AML-193 (cell line): ENCODE measurements at places on chromosomes 7 and 10.
A peak's percentile ranks its signal among the peaks of the same experiment; 100 is the strongest.

DNA sequence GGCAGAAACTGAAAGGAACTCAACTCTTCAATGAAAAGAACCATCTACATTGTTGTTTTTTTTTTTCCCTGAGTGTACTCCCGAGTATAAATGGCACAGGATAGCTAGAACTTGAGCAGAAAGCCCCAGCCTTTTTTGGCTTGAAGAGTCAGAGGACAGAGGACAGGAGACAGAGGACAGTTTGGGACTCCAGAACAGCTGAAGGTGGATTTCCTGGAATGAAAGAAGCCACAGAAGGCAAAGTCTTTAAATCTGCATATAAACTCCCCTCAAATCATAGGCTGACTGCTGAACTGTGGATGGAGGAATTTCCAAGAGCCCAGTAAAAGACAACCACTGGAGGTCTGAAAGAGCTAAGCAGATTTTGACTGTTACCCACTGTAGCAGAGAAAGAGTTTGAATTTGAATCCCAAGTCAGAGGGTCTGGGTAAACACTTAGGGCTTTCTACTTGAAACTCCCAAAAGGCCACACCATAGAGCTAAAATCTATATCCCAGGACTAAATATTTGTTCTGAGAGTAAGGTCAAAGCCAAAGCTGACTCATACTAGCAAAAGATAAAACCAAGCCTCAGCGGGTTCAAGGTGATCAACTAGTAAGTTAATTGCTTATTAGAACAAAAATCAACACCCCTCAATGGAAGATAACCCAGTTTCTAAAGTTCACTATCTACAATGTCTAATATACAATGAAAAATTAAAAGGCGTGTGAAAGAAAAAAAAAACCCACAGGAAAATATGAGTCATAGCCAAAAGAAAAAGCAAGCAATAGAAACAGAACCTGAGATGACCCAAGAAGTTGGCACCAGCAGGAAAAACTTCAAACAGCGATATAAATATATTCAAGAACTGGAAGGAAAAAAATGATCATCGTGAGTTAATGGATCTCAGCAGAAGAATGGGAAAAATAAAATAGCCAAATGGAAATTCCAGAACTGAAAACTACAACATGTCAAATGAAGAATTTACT, 1.8 kb upstream of the OPN1SW start:
- DNase-seq, result no peak

DNA sequence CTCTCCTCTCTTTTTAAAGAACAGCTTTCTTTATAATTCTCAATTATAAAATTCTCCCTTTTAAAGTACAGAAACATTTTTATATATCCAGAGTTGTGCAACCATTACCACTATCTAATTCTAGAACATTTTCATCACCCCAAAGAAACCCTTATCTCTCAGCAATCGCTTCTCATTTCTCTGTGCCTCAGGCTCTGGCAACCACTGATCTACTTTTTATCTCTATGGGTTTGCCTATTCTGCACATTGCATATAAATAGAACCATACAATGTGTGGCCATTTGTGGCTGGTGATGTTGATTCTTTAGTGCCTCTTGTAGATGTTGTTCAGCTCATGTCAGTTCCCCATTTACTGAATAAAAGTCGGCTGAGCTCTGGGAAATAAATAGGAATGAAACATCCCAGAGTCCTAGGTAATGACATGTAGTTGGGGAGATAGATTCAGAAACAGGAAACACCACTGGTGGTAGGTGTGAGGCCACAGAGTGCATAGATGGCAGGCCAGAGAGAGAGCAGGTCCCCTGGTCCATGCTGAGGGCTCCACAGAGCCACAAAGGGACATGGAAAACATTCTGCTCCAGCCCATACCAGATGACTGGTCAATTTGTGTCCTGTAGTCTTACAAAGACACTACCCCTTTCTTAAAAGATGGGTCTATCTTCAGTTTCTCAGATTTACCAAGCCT, 126.5 kb downstream of the PLPP4 start:
- DNase-seq, result no peak

- DNase-seq, result peak; percentile 1
These were observed 487.2 kb downstream of the RPS24 start for GRCh38 chr10:78520737-78521430.

- DNase-seq, result no peak
These were observed 52.7 kb downstream of the NHLRC2 start for GRCh38 chr10:113907166-113907565.

DNA sequence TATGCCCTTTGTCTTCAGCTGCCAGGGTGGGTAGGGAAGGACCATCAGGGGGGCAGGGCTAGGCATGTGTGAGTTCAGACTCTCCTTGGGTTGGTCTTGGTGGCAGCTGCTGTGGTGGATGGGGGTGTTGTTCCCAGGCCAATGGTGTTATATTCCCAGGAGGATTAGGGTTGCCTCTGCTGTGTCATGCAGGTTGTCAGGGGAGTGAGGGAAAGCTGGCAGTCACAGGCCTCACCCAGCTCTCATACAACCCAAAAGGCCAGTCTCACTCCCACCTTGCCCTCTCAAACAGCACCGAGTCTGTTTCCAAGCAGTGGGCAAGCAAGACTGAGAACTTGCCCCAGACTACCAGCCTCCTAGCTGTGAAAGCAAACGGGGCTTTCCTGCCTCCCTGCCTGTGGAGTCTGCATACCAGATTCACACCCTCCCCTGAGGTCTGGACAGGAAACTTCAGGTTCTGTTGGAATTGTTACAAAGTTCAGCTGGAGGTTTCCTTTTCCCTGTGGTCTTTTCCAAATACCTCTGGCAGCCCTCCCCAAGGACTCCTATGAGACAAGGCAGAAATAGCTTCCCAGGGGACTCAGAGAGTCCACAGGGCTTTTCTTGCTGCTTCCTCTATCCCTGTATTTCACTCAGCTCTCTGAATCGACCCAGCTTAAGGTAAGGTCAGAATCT, 1.4 kb downstream of the HYAL4 start:
- no peak for DNase-seq

DNA sequence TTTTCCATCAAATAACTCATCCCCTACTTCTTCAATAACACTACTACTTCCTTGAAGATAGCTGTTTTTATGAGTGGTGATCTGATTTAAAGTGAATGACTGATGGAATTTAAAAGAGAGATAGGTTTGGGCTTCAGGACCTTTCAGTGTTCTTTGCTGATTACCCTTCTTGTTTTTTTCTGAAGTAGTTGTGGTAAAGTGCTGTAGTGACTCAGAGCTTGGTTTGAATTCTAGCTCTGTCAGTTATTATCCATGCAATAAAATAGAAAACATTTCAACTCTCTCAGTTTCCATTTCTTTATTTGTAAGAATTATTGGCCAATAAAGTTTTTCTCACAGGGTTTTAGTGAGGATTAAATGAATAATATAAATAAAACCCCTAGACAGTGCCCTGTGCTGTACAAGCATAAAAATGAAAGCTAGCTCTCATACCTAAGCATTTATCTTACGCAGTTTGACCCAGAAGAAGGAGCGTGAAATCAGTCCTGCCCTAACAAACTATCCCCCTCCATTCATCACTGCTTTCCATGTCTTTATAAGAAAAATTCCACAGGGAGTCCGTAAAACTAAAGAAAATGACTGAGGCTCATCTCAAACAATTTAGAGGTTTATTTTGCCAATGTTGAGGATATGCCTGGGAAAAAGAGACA, 25.1 kb upstream of the AKAP9 start:
- no peak for DNase-seq

GRCh38 chr7:50556247-50556991, 8.8 kb downstream of the DDC start:
- no peak for DNase-seq

DNA sequence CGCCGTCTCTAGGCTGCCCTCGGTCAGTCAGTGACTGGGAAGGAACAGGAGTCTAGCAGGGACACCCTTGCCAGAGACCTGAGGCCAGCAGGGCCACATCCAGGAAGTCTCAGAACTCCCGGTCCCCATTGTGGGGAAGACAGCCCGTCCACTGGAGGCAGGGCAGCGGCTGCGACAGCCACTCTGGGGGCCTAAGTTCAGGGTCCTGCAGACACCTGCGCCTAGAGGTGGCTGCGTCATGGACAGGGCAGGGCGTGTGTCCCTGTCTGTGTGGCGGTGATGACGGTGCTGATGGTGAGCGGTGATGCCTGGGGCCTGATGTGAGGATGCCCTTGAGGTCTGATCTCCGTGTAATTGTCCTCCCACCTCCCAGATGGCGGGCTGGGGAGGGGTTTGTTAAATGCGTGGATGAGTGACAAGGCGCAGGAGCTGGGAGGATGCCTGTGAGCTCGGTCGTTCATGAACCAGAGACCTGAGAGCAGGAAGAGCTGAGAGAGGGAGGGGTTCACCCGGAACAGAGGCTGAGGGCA, 537.9 kb upstream of the FOXK1 start:
- no peak for DNase-seq

DNA sequence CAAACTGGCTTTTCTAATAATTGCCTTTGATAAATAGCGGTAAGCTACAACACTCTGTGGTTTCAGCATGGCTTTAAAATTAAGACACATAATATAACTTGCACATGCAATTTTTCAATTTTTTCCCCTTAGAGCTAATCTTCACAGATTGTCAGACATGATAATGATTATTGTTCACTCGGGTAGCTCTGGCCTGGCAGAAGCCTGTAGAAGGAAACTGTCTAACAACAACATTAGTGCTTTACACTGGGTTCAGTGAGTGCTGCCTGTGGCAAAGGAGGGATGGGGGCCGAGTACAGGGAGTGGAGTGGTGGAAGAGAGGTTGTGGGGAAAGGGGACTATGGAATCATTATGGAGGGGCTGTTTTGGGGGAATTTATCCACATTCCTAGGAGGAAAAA, 67.2 kb upstream of the AUTS2 start:
- no peak for DNase-seq

- DNase-seq, result no peak
These were observed 590.0 kb upstream of the SEMA3D start for GRCh38 chr7:85776691-85777345.

GRCh38 chr10:69619626-69620025, 10.4 kb upstream of the FAM241B start:
- no peak for DNase-seq

GRCh38 chr7:135930565-135931461, 46.3 kb downstream of the MTPN start:
- no peak for DNase-seq

DNA sequence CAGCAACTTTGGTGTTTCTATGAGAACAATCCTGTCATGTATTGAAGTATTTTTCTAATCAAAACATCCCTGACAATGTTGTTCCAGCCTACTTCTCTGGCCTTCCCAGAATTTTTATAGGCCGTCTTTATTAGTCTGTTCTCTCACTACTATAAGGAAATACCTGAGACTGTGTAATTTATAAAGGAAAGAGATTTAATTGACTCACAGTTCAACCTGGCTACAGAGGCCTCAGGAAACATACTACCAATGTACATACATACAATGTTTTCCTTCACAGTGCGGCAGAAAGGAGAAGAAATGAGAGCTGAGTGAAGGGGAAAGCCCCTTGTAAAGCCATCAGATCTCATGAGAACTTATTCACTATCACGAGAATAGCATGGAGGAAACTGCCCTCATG, 484.7 kb upstream of the PODXL start:
- DNase-seq, result no peak

DNA sequence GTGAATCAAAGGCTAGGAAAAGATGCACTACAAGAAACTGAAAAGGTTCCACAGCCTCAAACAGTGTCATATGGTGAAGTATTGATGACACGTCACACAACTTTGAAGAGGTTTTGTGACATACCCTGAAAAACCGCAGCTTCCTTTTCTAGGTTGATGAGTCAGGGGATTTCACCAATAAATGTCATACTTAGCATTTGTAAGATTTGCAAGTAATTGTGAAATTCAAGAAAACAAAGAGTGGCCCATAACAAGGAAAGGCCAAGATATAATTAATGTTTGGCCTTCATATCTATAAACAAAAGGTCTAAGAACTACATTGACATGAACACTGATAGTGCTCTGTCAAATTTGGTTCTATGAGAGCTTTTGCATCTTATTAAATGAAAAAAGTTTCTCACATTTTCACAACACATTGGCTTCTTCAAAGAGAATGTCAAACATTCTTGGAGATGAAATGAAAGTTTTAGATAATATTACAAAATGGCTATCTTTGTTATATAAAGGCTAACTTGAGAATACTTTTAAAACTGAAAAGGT, 62.0 kb upstream of the NAMPT start:
- DNase-seq, result peak; percentile 98

DNA sequence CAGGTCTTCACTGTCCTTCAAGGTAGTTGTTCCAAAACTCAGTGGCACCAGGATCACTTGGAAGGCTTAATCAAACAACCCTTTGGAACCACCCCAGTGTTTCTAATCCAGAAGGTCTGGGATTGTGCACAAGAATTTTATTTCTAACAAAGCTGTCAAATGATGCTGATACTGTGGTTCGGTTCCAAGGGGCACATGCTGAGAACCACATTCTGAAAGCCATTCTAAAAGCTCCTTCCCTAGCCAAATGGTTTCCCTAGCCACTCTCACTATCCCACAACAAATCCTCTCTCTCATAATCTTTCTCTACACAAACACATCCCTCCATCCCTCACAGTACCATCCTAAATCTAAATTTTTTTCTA, 52.1 kb downstream of the MACC1 start:
- no peak for DNase-seq

- DNase-seq, result no peak
These were observed 29.6 kb downstream of the SH2D4B start for GRCh38 chr10:80567292-80567691.

- DNase-seq, result no peak
These were observed 116.8 kb downstream of the ZMYND11 start for GRCh38 chr10:251982-252582.

- DNase-seq, result no peak
These were observed 114.0 kb downstream of the WDR37 start for GRCh38 chr10:1169981-1170866.

DNA sequence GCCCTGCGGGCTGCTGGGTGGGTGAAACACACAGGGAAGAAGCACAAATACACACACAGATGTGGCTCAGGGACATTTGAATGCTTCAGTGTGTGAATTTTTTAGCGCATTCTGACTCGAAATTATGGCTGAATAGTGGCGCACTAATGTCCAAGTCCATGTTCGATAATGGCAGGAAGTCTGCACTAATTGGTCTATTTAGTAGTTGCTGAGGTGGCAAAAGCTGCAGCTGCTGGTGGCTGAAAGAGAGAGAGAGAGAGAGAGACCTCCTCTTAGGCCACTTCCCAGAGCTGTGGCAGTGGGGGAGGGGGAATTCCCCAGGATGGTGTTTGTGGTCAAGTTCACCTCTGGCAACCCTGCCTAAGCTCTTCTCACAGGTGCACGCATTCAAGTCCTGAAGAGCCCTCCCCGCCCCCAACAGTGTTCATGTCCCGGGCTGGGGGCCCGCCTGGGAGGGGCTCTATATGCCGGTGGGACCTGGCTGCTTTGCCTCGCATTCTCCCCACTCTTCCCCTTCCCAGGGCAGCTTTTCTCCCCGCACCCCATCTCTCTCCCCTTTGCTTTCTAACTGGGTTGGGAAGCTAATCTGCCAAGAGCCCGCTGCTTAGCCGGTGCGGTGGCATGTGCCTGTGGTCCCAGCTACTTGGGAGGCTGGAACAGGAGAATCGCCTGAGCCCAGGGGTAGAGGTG, 6.0 kb upstream of the MNX1 start:
- no peak for DNase-seq

GRCh38 chr7:101465576-101466196, 103.0 kb downstream of the COL26A1 start:
- DNase-seq, result no peak
